ENCODE measurements at places on chromosomes 4 and X.
A peak's percentile ranks its signal among the peaks of the same experiment; 100 is the strongest.

- no peak for DNase-seq
Observed at GRCh38 chr4:112889619-112890527, 159.6 kb upstream of the ANK2 start.

- no peak for DNase-seq
Observed at GRCh38 chr4:97235521-97235920, 907.8 kb downstream of the STPG2 start.

DNA sequence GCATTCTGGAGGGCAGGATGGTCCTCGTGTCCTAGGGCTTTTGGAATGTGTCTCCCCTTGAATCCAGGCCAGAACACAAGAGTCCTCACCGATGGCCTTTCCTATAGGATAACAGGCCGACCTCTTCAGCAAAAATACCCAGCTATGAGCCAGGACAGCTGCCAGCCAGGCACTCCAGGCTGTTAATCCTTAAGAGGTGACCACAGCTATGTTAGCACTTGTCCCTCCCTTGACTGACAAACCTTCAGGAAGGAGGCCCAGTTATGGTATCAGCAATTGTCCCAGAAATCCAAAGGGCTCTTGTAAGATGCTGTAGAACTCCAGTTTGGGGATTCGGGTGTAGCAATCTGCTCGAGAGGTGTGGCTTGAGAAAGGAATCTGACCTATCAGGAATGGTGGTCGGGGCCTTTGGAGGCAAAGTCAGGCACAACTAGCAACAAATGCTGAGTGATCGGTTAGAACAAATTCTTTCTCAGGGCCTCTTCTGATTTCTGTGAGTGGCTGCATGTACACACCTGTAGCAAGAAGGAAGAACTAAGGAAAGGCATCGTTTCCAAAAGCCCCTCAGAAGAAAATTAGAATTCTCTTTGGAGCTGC is 54.6 kb downstream of the PTCHD1 start:
- no peak for DNase-seq

DNA sequence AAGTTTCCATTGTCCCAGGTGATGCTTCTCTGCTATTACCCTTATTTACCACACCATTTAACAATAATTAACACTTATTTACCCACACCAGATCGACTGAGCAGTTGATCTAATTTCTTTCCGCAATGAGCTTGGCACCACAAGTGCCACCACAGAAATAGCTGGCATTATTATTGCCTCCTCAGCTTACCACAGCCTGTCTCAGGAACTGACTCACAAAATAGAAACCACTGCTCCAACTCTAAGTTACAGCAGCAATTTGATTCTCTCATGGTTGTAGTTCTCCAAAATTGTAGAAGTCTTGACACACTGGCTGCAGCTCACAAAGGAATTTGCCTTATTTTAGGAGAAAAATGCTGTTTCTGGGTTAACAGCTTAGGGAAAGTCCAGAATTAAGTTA is 22.5 kb downstream of the ZNF721 start:
- DNase-seq, result no peak

DNA sequence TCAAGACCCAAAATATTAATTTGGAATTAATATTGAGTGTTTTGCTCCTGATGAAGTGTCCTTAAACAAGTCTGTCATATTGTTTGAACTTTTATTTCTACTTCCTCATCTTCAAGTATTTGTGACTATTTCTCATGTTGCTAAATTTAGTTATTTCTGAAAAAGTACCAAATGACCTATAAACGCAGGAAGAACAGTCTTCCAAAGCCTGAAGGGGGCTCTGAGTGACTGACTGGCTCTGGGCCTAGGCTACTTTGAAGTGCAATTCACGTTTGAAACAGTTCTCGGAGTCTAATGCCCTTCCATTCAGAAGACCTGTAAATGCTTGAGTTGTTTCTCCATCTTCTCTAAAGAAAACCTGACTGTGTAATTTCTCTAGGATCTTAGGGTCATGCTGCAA is 26.5 kb downstream of the GALNT7 start:
- no peak for DNase-seq

DNA sequence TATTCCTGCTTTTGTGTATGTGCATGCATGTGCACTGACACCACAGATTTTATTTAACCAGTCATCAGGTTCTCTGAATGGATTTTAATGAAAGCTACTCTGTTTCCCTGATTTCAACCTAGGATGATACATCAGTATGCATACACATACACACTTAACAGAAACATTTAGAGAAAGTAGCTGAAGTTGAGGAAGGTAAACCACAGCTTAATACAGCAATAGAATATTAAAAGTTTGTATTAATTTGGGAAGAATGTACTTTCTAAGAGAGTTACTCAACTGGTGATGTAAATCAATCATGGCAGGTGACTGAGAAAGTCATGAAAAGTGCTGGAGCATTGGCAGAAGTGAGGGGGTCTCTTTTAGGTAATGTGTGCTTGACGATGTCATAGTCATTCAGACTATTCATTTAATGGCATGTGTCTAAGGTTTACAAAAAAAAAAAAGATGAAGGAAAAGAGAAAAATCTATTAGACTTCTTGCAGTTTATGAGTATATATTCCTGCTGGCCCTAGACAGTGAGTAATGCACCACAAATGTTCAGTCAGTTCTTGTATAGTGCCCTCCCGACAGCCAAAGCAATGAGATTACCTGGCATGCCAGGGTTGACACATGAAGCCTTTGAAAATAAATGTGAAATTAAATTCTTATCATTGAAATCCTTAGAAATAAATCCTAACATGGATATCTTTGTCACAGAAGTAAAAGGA is 187.6 kb downstream of the RAPGEF2 start:
- no peak for DNase-seq

DNA sequence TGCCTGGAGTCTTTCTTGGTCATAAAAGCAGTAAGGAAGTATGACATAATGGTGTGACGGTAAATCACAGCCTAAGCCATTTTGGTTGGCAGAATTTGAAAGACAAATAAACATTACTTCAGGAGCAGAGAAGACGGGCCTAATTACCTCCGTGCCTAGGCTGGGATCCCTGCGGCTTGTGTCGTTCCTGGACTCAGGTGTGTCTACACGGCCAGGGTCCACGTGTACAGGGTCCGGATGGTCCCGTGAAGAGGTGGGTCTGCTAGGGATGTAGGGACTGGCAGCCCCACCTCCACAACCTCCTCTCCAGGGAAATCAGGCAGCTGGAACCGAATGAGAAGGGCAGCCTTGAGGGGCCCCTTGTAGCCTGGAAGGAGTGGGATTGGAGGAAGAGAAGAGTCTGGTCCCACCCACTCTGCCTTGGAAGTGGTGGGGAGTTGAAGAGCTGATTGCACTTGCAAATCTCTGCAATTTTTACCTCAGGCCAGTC is 55.4 kb upstream of the PLAC1 start:
- DNase-seq, result no peak

DNA sequence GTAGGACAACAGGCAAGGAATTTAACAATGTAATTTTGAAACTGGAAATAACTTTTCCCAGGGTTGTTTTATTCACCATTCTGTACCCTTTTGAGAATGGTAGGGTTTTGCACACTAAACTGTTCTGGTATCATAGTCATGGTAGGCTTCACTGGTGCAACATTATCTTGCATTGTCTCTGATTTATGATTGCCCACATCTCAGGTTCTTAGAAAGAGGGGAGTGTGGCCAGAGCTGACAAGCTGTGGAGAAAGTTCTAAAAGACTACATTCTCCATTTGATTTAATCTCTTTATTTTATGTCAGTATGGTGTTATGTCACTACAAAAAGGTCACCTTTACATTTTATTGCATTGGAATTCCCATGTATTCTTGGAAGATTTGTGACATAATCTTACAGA is 447.3 kb downstream of the GRIA2 start:
- no peak for DNase-seq

DNA sequence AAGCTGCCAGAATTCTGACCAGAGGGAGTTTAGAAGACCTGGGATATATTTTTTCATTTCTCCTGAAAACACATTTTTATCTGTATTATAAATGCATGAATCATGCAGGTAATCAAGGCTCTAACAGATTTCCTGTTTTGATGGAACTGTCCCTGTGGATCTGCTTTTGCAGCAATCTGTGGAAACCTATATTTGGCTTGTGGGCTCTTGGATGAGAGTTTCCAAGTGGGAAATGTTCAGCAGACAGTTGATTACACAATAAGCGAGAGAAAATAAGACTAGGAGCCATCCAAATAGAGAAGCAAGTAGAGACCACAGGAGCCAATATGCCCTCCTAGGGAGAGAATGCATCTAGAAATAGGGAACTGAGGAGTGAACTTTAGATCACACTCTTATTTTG is 105.0 kb downstream of the NDST3 start:
- DNase-seq, result no peak

DNA sequence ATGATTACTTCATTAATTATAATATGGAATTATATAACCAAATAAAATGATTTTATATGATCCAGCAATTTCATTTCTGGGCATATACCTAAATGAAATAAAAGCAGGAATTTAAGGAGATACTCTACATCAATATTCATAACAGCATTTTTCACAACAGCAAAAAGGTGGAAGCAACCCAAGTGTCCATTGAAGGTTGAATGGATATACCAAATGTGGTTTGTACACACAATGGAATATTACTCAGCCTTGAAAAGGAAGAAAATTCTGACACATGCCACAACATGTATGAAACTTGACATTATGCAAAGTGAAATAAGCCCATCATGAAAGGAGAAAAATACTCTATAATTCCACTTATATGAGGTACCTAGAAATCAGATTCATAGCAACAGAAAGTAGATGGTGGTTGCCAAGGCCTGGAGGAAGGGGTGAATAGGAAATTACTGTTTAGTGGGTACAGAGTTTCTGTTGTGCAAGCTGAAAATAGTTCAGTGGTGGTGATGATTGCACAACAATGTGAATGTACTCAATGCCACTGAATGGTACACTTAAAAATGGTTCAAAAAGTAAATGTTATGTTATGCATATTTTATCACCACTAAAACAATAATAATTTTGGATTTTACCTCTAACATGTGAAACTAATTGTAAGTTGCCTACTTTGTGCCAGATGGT is 471.5 kb downstream of the SPRY1 start:
- no peak for DNase-seq

DNA sequence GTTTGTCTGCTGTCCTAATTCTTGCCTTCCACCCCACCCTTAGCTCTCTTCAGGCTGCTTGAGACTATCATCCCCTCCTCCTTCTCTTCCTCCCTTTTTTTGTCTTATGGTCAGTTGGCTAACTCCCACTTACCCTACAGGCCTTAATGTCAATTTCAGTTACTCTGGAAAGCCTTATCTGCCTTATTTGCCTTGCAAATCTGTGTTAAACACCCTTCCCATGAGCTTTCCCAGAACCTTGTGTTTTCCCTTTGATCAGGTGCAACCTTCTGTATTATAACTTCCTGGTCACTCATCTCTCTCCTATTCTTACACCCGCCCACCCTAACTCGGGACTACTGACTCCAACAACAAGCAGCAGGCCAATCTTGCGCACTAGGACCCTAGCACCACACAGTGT is 74.8 kb downstream of the COX18 start:
- DNase-seq, result no peak

GRCh38 chrX:65668377-65669310 is 1.2 kb downstream of the MSN start:
- peak; percentile 73 for DNase-seq

DNA sequence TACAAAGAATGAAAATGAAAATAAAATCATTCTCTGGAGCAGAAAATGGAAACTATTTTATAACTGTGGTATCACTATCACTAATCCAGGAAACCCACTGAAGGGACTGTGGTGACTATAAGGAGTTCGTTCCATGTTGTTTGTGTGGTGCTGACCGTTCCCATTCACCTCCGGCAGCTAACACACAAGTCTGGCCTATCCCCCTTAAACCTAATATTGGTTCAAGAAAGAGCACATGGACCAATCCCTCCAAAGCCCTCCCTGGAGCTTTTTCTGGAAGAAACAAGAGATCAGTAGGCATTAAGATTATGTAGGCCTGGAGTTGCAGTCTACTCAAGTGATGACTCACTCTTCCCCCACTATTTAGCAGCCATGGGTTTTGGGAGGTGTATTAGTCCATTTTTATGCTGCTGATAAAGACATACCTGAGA is 25.9 kb upstream of the FAM241A start:
- DNase-seq, result no peak

GRCh38 chr4:10694828-10695209 is 10.3 kb upstream of the CLNK start:
- DNase-seq, result no peak

DNA sequence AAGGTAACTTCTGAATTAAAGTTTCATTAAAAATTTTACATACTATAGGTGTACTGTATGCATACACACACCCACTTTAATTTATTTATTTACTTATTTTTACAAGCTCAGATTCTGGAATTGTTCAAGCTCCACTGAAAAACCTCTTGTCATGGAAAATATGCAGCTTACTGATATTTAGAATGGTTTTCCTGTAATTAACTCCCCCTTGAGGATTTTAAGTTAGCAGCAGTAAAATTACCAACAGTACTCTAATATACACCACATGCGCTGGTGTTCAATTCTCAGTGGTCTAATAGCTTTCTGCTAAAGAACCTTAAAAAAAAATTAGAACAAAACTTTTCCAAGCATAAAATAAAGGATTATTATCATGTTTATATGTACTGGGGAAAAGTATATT is 12.0 kb downstream of the MAB21L2 start:
- no peak for DNase-seq

- DNase-seq, result no peak
Observed at GRCh38 chrX:14235004-14235403, 205.3 kb upstream of the GEMIN8 start.

GRCh38 chrX:65463550-65463949 is 71.0 kb downstream of the LAS1L start:
- no peak for DNase-seq

DNA sequence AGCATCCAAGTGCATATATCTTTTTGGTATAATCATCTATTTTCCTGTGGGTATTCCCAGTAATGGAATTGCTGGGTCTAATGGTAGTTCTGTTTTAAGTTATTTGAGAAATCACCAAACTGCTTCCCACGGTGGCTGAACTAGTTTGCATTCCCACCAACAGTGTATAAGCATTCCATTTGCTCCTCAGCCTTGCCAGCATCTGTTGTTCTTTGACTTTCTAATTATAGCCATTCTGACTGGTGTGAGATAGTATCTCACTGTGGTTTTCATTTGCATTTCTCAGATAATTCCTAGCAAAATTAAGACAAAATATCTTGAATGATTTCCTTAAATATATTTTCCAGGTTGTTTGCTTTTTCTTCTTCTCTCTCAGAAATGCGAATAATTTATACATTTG is 341.1 kb downstream of the GBA3 start:
- no peak for DNase-seq

DNA sequence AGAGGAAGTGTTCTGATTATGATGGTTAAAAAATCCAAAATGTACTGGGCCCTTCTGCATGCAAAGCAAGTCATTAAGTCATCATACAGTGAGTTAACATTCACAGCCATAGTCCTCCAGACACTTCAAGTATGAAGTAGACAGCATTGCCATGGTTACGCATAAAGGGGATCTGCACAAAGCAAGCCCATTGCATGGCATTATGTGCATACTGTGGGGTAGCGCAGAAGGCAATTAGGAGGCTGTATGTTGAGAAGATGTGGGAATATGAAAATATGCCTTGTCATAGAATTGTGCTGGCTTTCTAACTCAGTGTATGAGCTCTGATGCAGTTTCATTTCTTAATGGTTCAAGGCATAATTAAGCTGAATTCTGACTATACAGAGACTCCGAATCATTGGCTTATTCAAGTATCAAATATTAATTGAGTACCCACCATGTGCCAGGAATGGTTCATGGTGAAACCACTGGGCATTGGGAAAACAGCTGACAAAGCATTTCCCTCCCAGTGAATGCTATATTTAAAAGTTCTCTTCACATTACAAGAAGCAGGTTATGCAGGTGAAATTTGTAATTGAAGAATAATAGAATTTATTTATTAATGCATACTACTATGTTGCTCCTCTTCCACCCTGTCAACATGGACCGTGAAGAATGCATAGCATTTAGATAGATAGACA is 588.9 kb downstream of the ZNF674 start:
- DNase-seq, result no peak

- DNase-seq, result no peak
Observed at GRCh38 chr4:81196126-81196650, 18.8 kb downstream of the PRKG2 start.

Measured in Jurkat, Clone E6-1 (cell line).